ENCODE measurements at places on chromosomes 6 and 20.

- peak; percentile 34 for DNase-seq
Measured at GRCh38 chr6:43771210-43771857, 1.3 kb downstream of the VEGFA start.

- DNase-seq = no peak
Measured at GRCh38 chr6:41626917-41627316, 11.4 kb upstream of the MDFI start.

DNA sequence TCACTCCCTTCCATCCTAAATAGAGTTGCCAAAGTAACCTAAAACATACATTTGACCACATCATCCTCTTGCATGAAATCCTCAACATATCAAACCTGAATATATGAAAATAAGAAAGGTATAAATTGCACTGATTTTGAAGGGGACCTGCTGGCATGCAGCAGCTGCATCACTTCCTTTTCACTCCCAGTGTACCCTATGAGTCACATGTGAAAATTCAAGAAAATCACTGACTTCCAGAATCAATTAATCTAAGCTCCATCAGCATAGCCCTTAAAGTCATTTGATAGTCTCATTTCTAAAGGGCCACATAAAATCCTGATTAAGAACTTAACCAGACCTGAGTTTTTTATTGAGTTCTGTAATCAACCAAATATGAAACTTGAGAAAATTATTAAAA is 24.3 kb downstream of the SNX14 start:
- DNase-seq = no peak

DNA sequence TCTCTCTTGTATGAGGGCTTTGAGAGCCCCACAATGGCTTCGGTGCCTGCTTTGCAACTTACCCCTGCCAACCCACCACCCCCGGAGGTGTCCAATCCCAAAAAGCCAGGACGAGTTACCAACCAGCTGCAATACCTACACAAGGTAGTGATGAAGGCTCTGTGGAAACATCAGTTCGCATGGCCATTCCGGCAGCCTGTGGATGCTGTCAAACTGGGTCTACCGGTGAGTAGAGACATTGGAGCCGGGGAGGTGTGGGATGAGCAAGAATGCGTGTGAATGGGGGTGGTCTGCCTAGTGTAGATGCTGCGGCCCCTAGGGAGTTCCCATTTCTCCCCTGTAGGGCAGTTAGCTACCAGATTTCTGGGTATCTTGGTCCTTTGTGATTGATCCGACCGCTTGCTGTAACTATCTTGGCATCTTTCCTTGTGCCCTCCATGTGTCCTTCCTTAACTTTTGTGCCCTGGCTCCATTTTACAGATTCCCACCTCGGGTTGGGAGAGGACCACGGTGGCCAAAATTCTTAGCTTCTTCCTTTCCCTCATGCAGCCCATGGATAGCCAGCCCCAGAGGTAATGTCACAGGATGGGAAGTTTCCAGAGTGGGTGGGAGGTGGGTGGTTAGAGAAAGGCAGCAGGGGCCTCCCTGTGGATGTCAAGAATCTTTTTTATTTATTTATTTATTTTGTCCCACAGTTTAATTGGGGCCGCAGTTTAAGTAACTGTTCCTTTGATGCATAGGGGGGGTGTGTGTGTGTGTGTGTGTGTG is 6.3 kb downstream of the BRD2 start:
- DNase-seq = no peak

- DNase-seq = no peak
Measured at GRCh38 chr6:107009499-107009898, 18.5 kb upstream of the MTRES1 start.
